ENCODE measurements at places on chromosomes 1 and 21. TPM values are rescaled to one million over a fixed set of nuclear protein-coding genes. Genes with fewer than 3 reads are reported as not detected.

- H3K27me3 ChIP-seq = peaks cover 98% of the 10 kb centered on the region
- no peak overlapping the region for H3K27ac ChIP-seq
- H3K4me1 ChIP-seq = no peaks in the 10 kb centered on the region
- no peak for DNase-seq
Observed at GRCh38 chr1:75131565-75132241, 2.5 kb upstream of the LHX8 start.

- peak overlapping the region; percentile 4 for H3K4me3 ChIP-seq
- peak overlapping the region; percentile 96 for H3K27ac ChIP-seq
- peaks cover 7% of the 10 kb centered on the region for H3K4me1 ChIP-seq
- DNase-seq = peak; percentile 81
Observed at GRCh38 chr1:2212532-2213491, 15.3 kb upstream of the SKI start.

GRCh38 chr1:178241057-178241456 lies 147.2 kb downstream of the RASAL2 start:
- H3K4me1 ChIP-seq = no peaks in the 10 kb centered on the region
- H3K27me3 ChIP-seq = no peaks in the 10 kb centered on the region
- H3K36me3 ChIP-seq = no peaks in the 10 kb centered on the region
- no peak overlapping the region for H3K27ac ChIP-seq
- no peak overlapping the region for H3K4me3 ChIP-seq

- no peaks in the 10 kb centered on the region for H3K36me3 ChIP-seq
- H3K4me1 ChIP-seq = no peaks in the 10 kb centered on the region
- H3K27me3 ChIP-seq = no peaks in the 10 kb centered on the region
- no peak overlapping the region for H3K27ac ChIP-seq
- peak; percentile 70 for DNase-seq
Observed at GRCh38 chr1:201307760-201308499, 24.6 kb downstream of the PKP1 start.

GRCh38 chr1:156513185-156513584 lies 12.6 kb upstream of the MEF2D start:
- H3K4me1 ChIP-seq = no peaks in the 10 kb centered on the region
- peaks cover 2% of the 10 kb centered on the region for H3K27me3 ChIP-seq
- H3K27ac ChIP-seq = no peak overlapping the region

GRCh38 chr1:119617751-119618691 lies 30.0 kb downstream of the ZNF697 start:
- no peak overlapping the region for H3K4me3 ChIP-seq
- H3K27me3 ChIP-seq = no peaks in the 10 kb centered on the region
- no peak overlapping the region for H3K27ac ChIP-seq

DNA sequence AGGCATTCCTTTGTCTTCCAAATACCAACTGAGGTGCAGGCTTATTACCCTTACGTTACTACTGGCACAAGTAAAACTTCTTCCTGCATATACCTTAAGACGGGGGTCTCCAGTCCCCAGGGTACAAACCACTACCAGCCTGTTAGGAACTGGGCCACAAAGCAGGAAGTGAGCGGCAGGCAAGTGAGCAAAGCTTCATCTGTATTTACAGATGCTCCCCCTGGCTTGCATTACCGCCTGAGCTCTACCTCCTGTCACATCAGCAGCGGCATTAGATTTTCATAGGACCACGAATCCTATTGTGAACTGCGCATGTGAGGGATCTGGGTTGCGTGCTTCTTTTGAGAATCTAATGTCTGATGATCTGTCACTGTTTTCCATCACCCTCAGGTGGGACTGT lies 113.1 kb downstream of the SLC45A1 start:
- no peaks in the 10 kb centered on the region for H3K27me3 ChIP-seq
- peaks cover 8% of the 10 kb centered on the region for H3K4me1 ChIP-seq
- peaks cover 14% of the 10 kb centered on the region for H3K36me3 ChIP-seq
- H3K4me3 ChIP-seq = no peak overlapping the region

DNA sequence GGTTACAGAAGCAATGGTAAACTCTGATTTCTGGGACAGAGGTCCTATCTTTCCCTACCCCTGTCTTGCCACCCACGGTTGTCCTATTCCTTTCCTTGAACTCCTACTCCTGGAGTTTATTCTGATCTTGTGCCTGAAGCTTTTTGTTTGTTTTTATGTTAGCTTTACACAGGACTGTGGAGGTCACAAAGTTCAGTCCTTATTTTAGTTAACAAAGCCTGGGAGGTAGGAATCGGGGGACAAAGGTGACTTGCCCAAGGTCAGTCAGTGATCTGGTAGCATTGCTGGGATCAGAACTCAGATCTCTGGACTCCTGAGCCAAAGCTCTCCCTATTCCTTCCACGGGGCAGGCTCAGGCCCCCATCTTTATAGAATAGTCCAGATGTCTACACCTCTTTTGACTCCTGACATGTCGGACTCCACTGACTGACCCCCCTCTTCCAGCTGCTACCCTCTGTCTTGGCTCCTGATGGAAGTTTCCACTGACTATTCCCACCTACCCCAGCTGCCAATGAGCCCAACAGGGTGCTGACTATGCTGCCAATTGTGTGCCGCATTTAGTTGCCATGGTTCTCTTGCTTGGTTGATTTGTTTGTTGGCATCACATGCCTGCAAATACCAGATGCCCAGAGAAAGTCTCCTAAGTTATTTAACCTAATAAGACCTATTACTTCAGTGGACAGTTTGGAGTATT lies 9.9 kb downstream of the F5 start:
- H3K27me3 ChIP-seq = peaks cover 2% of the 10 kb centered on the region
- H3K4me1 ChIP-seq = peaks cover 1% of the 10 kb centered on the region
- H3K36me3 ChIP-seq = no peaks in the 10 kb centered on the region
- no peak overlapping the region for H3K27ac ChIP-seq
- no peak for DNase-seq
- no peak overlapping the region for H3K4me3 ChIP-seq

GRCh38 chr1:76238094-76238628 lies 163.6 kb downstream of the ST6GALNAC3 start:
- no peak overlapping the region for H3K4me3 ChIP-seq
- no peak for DNase-seq
- H3K27ac ChIP-seq = no peak overlapping the region
- no peaks in the 10 kb centered on the region for H3K4me1 ChIP-seq
- no peaks in the 10 kb centered on the region for H3K27me3 ChIP-seq

- H3K36me3 ChIP-seq = peaks cover 14% of the 10 kb centered on the region
- H3K27ac ChIP-seq = no peak overlapping the region
- H3K27me3 ChIP-seq = no peaks in the 10 kb centered on the region
- H3K4me1 ChIP-seq = no peaks in the 10 kb centered on the region
Observed at GRCh38 chr1:41030872-41031616, 9.5 kb upstream of the SLFNL1 start.

DNA sequence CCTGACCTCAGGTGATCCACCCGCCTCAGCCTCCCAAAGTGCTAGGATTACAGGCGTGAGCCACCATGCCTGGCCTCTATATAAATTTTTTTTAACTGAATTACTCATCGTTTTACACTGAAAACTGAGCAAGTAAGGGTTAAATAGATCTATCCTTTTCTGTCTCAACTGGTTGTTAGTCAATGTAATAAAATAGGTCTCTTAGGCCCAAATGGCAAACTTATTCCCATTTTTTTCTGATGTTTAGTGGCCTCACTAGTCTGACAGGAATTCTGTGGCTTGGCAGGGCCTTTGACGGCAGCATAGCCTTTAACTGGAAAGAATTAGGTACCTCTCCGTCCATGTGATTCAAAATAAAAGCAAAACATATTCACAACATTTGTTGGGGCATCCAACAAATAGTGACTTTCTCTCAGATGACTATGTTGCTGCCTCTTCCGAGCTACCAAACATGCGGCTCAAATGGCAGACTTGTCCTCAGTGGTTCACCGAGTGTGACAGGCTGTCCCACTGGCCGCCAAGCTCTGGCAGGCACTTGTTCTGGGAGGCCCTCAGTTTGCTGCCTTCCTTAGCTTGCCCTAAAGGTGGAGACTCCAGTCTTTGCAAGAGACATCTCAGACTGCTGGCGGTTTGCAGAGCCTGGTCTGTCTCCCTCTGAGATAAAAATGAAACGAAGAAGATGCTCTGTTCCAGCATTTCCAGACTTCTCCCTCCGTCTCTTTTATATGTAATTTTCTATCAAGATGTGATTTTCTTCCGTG lies 17.4 kb downstream of the ATP1A4 start:
- H3K4me3 ChIP-seq = no peak overlapping the region
- H3K27ac ChIP-seq = no peak overlapping the region
- H3K27me3 ChIP-seq = no peaks in the 10 kb centered on the region
- no peaks in the 10 kb centered on the region for H3K4me1 ChIP-seq
- H3K36me3 ChIP-seq = no peaks in the 10 kb centered on the region
- DNase-seq = no peak

LRRN2 gene
- polyA plus RNA-seq = 3.1 TPM

F5 gene
- under 0.01 TPM for polyA plus RNA-seq
